ENCODE measurements at places on chromosomes 16 and 17.

DNA sequence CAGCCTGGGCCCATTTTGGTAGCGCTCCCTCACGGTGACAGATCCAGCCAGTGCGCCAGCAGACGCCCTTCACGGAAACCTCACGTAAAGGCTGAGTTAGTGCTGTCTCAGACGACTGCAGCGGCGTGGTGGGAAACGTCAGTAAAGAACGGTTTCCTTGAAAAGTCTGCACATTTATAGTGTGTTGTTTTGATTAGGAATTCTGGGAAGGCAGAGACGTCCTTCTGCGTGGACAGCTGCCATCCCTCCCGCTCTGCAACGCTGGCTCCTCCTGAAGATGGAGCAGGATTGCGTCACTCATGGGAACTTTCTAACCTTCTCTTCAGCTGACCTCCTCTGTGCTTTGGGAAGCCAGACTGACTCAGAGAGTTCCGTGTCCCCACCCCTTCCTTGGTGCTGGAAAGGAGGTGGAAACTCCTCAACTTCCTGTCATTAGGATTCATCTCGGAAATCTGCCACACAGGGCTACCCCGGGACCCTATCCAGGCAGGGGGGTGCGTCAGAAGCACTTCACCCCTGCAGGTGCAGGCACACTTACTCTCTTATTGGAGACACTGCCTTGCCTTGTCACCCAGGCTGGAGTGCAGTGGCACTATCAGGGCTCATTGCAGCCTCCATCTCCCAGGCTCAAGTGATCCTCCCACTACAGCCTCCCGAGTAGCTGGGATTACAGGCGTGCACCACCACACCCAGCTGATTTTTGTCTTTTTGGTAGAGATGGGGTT is 24.3 kb upstream of the CRISPLD2 start:
- DNase-seq = peak; percentile 73

DNA sequence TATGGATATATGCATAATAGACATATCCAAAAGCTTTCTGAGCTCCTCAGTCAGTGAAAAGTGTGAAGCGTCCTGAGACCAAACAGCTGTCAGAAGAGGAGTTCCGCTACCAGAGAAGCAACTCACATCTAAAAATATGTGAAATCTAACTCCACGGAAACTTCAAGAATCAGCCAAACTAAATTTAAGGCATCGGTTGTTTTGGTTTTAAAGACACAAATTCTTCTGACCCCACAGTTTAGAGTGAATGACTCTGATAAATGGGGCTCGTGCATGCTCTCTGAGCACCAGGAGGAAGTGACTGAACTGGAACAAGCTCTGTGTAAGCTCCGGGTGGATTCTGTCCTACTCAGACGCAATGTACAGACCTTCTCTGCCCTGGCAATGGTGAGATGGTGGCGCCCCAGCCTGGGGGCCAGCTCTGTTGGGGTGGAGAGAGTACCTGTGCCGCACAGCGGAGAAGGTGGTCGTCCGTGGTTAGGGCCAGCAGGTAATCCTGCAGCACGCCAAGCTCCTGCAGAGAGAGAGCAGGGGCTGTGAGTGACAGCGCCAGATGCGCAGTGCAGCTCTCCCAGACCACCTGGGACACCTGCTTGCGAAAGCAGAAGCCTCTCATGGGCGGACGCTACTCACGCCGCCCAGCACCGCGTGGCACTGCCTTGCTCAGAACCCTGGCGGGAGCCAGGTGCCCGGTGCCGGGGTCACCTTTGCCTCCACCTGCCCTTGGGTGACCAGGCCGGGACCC is 44.4 kb upstream of the ATP2A3 start:
- no peak for DNase-seq

GRCh38 chr16:65314627-65315008 is 192.8 kb upstream of the CDH11 start:
- peak; percentile 62 for DNase-seq

- no peak for DNase-seq
Measured at GRCh38 chr16:28883221-28883996, 5.1 kb downstream of the ATP2A1 start.

- DNase-seq = no peak
Measured at GRCh38 chr16:9402293-9402860, 310.9 kb downstream of the HAPSTR1 start.

DNA sequence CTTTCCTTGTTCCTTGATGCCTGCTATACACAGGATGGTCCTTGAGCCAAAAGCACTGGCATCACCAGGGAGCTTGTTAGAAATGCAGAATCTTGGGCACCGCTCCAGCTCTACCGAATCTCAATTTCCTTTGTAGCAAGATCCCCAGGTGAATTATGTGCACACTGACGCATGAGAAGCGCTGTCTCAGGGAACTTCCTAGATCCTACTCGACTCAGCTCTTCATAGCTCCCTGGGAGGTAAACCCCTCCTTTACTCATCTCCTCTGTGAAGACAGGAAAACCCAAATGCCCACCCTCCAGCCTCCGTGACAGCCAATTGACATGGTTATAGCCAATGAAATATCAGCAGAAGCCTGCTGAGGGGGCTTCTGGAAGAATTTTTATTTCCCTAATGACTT is 4.1 kb downstream of the USP31 start:
- DNase-seq = no peak

DNA sequence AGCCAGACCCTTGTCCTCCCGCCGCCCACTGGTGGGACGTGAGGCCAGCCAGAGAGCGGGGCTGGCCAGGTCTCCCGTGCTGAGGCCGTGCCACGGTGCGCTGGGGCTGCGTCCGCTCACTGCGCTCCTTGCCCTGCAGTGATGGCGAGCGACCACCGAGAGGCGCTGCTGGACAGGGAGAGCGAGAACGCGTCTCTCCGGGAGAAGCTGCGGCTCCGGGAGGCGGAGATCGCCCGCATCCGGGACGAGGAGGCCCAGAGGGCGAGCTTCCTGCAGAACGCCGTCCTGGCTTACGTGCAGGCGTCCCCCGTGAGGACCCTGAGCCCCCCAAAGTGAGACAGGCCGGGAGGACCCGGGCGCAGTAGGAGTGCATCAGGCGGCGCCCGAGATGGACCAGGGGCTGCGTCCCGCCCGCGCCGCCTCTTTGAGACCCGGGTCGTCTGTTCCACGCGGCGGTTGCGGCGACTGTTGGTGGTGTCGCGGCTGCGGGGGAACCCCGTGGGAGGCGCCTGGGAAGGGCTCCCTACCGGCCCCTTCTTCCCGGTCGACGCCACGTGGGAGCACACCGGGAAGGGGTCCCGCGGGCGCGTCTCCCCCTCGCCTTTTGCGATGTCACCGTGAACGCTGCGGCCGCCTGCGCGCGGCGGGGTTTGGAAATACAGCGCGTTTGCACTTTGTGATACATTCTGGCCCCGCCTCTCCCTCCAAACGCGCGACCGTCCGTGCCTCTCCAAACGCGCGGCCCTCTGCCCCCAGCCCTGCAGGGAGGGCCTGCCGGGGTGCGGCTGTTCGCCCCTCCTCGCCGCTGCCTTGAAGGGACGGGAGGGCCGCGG is 792 bp upstream of the RAC3 start:
- DNase-seq = peak; percentile 41

- DNase-seq = no peak
Measured at GRCh38 chr17:17420082-17420481, 56.7 kb upstream of the MED9 start.

- no peak for DNase-seq
Measured at GRCh38 chr17:48238933-48239602, 131.5 kb downstream of the SNX11 start.

DNA sequence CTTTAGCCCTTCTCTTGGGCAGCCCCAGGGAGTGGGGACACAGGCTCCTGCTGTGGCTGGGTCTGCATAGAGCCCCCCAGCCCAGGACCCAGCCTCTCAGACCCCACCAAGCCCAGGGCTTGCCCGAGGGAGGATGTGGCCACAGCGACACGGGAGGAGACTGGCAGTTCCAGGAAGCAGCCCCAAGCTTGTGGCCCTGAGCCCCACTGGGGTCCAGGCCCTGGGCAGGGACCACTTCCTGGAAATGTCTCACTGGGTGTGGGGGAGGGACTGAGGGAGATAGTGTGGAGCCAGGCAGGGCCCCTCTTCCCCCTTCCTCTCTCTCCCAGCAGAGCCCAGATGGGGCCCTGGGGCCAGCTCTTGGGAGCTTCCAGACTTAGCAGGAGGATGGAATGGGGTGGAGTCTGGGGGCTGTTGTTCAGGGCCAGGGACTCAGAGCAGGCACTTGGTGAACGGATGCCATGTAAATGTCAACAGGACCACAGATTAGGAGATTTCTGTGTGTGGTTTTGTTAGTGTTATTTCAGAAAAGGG is 35.3 kb downstream of the ADGRG5 start:
- DNase-seq = no peak

GRCh38 chr16:85800321-85800669 is 800 bp downstream of the COX4I1 start:
- no peak for DNase-seq

- DNase-seq = no peak
Measured at GRCh38 chr17:32102646-32103186, 39.6 kb upstream of the RHOT1 start.

GRCh38 chr16:50724306-50724705 is 17.6 kb upstream of the CYLD start:
- no peak for DNase-seq

DNA sequence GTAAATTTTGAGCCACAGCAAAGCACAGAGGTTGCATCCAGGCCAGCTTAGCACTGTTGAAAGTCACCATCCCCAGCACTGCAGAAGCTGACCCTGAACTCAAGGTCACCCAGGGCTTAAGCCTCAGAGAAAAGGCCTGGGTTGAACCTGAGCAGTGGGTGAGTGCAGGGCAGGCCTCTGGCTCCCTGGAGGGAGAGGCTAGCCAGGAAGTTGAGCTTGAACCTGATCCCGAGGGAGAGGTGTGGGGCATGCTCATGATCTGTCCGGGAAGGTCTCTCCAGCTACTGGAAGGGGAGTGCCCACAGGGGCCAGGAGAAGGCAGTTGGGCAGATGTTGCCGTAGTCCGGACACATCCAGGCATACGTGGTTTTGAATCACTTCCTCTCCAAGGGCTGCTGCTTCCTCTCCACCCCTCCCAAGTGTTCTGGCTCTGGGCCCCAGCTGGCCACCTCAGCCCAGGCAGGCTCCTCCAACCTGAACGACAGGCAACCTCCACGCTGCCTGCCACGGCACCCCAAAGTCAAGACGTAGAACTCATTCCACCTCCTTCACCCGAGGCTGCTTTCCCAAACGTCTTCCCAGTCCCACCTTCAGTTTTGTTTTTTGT is 18.4 kb downstream of the CARHSP1 start:
- no peak for DNase-seq

DNA sequence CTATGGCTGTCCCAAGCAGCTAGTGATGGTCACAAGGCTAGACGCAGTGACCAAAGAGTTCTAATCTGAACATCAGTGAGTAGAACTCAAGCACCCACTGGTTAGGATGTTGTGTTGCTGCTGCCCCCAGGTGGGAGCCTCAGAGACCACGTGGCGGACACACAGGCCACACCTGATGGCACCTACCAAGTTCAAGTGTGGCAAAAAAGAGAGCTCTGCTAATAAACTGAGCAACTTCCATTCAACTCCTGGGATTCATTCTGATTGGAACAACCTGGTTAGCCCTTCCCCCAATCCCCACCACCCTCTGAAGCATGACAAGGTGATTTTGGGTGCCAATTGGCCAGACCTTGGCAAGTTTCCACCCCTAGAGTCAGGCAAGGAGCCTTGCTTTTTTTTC is 3.5 kb upstream of the LCMT1 start:
- DNase-seq = no peak

DNA sequence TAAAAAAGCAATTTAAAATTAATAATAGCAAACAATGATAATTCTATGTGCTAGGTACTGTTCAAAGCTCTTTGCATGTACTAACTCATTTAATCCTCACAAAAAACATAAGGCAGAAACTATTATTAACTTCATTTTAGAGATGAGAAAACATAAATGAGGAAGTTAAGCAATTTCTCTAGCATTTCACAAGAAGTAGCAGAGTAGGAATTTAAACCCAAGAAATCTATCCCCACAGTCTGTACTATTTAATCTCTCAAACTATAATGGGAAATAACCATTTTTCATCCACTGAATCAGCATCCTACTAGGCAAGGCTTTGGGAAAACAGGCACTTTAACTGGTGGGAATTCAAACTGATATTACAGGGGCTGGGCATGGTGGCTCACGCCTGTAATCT is 42.2 kb upstream of the INTS2 start:
- no peak for DNase-seq

GRCh38 chr16:51733181-51733580 is 582.1 kb upstream of the SALL1 start:
- DNase-seq = no peak

DNA sequence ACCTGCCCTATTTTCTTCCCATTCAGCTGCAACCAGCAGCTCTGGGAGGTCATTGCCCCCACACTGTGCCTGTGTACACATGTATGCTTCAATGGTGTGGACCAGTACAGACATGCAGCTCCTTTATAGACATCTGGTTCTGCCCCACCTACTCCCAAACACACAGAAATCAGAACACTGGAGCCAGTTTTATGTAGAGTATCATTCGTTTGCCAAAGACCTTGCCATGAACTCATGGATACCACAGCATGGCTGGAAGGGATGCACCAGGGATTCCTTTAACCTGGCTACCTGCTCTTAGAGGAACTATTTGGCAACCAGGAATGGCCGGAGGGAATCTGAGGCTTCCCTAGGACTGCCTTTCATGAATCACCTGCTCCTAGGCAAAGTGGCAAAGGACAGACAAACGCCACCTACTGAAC is 60.4 kb downstream of the ZFHX3 start:
- DNase-seq = no peak

- no peak for DNase-seq
Measured at GRCh38 chr16:48524348-48525200, 85.4 kb downstream of the N4BP1 start.

GRCh38 chr16:84166796-84167695 is 19.8 kb downstream of the TAF1C start:
- DNase-seq = no peak

- DNase-seq = no peak
Measured at GRCh38 chr17:278055-278675, 74.4 kb downstream of the RPH3AL start.

DNA sequence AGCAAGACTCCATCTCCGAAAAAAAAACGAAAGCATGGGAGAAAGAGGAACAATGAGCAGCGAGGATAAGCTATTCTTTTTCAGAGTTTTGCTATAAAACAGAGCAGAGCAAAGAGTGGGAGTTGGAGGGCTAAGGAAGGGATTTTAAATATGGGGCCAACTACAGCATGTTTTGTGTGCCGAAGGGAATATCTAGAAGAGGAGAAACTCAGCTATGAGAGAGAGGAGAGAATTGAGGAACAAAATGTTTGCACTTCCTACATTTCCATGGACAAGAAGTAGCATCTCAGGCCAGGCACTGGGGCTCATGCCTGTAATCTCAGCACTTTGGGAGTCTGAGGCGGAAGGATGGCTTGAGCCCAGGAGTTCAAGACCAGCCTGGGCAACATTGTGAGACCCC is 13.1 kb upstream of the GRB2 start:
- no peak for DNase-seq

- no peak for DNase-seq
Measured at GRCh38 chr17:41697122-41697962, 8.7 kb downstream of the EIF1 start.

- no peak for DNase-seq
Measured at GRCh38 chr17:13135506-13135905, 117.7 kb upstream of the ELAC2 start.

GRCh38 chr16:84306564-84306963 is 11.9 kb downstream of the WFDC1 start:
- no peak for DNase-seq

Data from fibroblast of skin of left quadriceps (primary cell).